ENCODE measurements at places on chromosomes 5 and 9. TPM values are rescaled to one million over a fixed set of nuclear protein-coding genes. Genes with fewer than 3 reads are reported as not detected.
A peak's percentile ranks its signal among the peaks of the same experiment; 100 is the strongest.

DNA sequence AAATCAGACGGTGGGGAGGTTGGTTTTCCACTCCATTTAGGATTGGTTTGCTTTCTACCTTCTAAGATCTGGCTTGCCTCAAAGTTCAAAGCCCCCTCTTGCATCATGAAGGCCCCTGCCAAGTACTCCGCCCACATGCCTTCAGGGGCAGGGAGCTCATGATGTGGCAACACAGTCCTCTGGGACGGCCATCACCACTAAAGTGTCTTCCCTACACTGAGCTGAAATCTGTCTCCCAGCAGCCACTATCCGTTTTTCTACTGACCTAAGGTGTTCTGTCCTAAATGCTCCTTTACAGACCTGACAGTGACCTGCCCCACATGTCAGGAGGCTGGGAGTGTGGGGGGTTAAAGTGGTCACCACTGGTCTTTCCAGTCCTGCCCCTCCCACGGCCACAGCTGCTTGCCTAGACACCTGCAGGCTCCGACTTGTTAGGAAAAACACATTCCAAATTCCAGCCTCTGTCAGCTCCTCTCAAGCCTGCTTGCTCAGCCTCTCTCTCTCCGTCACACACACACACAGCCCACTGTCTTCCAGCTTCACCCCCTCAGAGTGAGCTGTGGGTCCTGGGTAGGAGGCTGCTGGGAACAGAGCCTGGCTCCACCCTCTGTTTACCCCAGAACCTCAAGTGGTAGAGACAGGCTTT is 44.9 kb downstream of the SHB start:
- peak; percentile 78 for DNase-seq

GRCh38 chr5:7878381-7878873 is 9.5 kb downstream of the MTRR start:
- DNase-seq: no peak

DNA sequence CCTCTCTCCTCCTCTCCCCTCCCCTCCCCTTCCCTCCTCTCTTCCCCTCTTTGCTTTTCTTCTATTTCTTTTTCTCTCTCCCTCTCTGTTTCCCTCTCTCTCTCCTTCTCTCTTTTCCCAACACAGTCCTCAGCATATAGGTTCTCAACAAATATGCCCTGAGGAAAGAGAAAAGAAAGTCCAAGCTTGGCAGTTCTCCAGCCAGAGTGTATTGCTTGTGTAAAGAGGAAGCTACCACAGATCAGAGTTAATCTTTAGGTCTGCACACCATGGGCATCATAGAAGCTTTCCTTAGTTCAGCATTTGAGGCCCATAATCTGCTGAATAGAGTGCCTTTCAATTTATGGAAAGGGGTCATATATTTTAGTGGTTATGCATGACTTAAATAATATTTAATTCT is 382.8 kb upstream of the WWC1 start:
- no peak for DNase-seq

DNA sequence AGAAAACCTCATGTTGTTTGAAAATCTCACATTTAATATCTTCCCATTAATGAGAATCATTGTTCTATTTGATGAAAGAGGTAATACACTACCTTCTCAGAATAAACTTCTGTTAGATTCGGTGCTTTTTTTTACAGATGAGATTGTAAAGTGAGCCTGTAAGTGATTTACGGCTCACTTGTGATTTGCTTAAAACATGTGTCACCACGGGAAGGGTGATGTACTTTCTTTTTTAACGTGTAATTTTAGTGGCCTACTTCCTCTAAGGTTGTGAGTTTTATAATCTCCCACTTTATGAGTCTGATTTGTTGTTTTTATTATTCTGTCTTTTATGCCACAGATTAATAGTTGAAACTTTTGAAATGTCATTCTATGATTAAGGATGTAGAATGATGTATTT is 15.9 kb downstream of the ANXA1 start:
- no peak for DNase-seq

GRCh38 chr5:102691434-102691833 is 63.7 kb upstream of the PAM start:
- no peak for DNase-seq

GRCh38 chr5:11715461-11716196 is 188.6 kb downstream of the CTNND2 start:
- DNase-seq: no peak

The PDZD2 gene
- total RNA-seq: not detected

The ANXA1 gene
- 753 TPM for total RNA-seq

The FBLL1 gene
- total RNA-seq: not detected
